ENCODE measurements at places on chromosomes 7 and 10.

DNA sequence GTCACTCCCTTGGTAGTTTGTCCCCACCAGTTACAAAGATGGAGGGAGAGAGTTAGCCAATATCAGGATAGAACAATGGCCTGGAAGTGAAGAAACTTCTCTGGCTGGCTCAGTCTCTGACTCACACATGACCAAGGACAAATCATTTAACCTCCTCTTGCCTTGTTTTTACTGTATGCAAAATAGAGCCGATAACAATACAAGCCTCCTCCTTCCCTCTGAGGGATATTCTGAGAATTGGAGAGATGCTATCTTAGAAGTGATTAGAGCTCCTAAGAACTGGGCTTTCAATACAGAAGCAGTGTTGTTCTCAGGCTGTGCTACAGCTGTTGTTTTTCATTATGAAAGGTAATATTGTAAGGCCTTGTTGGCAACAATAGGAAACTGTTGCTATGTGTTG, 87.7 kb upstream of the EGR2 start:
- no peak for DNase-seq

DNA sequence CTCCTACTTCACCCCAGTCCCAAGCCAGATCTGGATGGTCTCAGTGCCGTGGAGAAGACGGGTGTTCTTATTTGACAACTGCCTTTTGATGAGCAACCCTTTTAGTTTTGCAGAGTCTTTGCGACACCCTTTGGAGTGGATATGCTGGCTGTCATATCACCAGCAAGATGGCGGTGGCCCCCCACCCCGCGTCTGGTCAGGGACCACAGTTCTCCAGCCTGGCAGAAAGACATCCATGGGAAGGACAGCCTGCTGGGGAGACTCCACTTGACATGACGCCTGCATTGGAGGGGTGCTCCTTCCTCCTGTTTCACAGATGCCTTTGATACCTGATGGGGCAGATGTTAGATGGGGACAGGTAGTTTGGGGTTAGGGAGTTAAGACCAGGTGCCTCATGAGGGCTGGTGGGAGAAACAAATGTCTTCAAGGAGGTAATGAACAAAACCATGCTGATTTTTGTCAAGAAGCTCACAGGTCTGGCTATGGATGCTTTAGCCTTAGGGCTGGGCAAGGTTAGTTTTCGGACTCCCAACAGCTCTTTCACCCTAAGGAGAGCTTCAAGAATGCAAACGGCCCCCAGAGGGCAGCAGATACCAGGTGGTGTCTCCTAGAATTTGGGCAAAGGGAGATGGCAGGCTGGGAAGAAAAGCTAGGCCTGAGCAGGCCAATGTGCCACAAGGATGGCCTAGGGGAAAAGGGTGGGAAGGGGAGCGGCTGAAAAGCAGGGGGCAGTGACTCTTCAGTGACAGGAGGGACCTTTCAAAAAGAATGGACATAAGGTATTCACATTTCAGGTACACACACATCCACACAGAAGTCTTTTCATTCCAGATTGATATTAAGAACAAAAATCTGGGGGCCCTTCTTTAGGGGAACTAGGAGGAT, 95.2 kb downstream of the CLEC2L start:
- DNase-seq: no peak

GRCh38 chr10:13227031-13227430, 7.1 kb downstream of the UCMA start:
- DNase-seq: no peak

DNA sequence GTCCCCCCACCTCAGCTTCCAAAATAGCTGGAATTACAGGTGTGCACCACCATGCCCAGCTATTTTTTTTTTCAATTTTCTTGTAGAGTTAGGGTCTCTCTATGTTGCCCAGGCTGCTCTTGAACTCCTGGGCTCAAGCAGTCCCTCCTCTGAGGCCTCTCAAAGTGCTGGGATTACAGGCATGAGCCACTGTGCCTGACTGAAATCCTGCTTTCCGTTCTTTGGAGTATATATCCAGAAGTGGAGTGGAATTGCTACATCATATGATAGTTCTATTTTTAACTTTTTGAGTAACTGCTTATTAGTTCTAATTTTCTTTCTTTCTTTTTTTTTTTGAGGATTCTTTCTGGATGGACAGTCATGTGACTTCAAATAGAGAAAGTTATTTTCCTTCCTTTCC, 62.9 kb upstream of the ZMIZ2 start:
- no peak for DNase-seq

DNA sequence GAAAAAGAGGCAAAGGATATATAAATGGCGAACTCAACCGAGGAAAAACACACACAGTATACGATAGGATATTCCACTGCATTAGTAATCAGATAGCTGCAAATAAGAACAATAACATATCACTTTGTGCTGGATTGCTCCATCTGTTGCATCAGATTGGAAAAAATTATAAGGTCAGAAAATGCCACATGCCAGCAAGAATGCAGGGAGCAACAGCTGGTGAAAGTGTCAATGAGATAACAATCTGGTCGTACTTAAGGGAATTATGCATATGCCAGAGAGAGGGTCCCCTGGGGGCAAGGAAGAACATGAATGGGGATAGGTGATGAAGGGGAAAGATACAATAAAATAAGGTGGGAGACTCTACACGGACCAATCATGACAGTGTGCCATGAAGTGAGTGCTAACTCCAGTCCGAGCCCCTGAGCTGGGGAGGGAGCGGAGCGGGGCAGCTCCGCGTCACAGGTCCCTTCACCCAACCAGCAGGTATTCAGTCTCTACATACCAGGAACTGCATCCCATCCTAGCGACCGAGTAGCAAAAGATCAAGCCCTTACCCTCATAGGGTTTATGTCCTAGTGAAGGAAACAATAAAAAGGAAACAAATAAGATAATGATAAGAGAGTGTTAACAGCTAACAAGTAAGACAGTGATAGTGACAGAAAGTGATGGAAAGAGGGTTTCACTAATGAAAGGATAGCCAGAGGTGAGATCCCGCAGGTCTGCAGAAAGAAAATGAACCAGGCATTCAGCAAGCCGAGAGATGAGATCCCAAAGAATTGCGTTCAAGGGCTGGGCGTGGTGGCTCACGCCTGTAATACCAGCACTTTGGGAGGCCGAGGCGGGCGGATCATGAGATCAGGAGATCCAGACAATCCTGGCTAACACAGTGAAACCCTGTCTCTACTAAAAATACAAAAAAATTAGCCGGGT, 9.4 kb downstream of the MPP7 start:
- no peak for DNase-seq

DNA sequence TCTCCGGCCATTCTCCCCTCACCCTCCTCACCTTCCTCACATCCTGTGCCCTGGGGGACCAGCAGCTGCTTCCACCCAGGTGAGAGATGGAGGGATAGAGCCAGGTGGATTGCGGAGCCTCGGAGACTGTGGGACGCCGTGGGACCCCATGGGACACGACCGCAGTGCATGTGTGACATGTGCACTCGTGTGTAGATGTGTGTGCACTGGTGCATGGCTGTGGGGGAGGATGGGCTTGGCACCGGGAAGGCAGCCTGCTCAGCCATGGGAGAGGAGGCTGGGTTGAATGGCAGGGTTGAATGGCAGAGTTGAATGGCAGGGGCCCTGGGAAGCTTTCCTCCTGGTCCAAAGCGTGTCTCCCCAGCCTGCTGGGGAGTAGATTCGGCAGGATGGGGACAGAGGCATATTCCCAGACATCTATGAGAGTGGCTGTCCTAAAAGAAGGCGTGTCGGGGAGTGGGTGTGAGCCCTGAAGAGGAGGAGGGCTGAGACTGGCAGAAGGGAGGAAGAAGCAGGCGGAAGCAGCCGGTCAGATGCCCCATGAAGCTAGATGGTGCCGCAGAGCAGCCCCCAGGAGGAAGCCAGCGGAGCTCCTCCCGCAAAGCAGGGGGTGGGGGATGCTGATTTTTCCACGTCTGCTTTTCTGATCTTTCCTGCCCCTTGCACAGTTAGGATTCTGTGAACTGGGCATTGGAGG, 815 bp downstream of the GIMAP8 start:
- DNase-seq: no peak

GRCh38 chr7:33926535-33926934, 21.2 kb downstream of the BMPER start:
- no peak for DNase-seq

GRCh38 chr10:45624724-45625123, 47.8 kb downstream of the ZFAND4 start:
- DNase-seq: no peak
